Heart right ventricle (tissue), 16 donors: ENCODE measurements at places on chromosomes 5 and 9. TPM values are rescaled to one million over a fixed set of nuclear protein-coding genes. Genes with fewer than 3 reads are reported as not detected.

- no peaks in the 10 kb centered on the region for H3K4me1 ChIP-seq
- H3K4me3 ChIP-seq = no peak overlapping the region
Measured at GRCh38 chr5:102853680-102854079, 98.6 kb downstream of the PAM start.

GRCh38 chr9:99966716-99967115, 60.3 kb downstream of the STX17 start:
- H3K36me3 ChIP-seq = peaks cover 74% of the 10 kb centered on the region
- DNase-seq = no peak
- H3K27ac ChIP-seq = no peak overlapping the region
- H3K27me3 ChIP-seq = no peaks in the 10 kb centered on the region

- H3K27me3 ChIP-seq = no peaks in the 10 kb centered on the region
- no peak for DNase-seq
- H3K36me3 ChIP-seq = no peaks in the 10 kb centered on the region
- H3K4me3 ChIP-seq = no peak overlapping the region
- H3K4me1 ChIP-seq = peaks cover 6% of the 10 kb centered on the region
Measured at GRCh38 chr5:150579462-150580400, 60.7 kb upstream of the SYNPO start.

DNA sequence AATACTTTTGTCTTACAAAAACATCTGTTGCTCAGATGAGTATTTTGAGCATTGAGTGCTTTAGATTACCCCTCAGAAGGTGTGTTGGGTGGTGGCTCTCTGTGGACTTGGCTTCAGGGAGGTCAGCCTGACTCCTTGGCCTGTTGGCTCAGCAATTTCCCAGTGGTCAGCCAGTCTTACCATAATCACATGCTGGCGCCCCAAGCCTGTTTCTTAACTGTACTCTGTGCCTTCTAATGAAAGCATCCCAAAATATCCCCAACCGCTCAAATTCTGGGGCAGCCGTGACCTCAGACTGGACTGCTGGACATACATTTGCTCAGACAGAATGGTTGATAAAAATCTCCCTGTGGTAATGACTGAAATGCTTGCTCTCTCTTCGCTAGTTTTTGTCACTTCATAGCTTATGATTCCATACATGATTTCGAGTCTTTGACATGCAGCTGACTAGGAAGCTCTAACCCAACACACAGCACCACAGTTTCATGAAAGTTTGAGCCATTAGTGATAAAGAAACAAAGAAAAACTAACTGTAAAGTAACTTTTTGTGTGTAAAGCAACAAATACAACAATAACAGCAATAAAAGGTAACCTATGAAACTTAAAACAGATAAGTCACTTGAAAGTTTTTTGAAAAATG, 562.2 kb upstream of the MEF2C start:
- H3K27ac ChIP-seq = no peak overlapping the region
- no peaks in the 10 kb centered on the region for H3K36me3 ChIP-seq
- H3K4me1 ChIP-seq = no peaks in the 10 kb centered on the region
- H3K27me3 ChIP-seq = no peaks in the 10 kb centered on the region
- H3K4me3 ChIP-seq = no peak overlapping the region

- no peaks in the 10 kb centered on the region for H3K36me3 ChIP-seq
- no peak overlapping the region for H3K4me3 ChIP-seq
- H3K27me3 ChIP-seq = no peaks in the 10 kb centered on the region
- no peaks in the 10 kb centered on the region for H3K4me1 ChIP-seq
- DNase-seq = no peak
- H3K27ac ChIP-seq = no peak overlapping the region
Measured at GRCh38 chr9:103407260-103407659, 412.1 kb downstream of the CYLC2 start.

DNA sequence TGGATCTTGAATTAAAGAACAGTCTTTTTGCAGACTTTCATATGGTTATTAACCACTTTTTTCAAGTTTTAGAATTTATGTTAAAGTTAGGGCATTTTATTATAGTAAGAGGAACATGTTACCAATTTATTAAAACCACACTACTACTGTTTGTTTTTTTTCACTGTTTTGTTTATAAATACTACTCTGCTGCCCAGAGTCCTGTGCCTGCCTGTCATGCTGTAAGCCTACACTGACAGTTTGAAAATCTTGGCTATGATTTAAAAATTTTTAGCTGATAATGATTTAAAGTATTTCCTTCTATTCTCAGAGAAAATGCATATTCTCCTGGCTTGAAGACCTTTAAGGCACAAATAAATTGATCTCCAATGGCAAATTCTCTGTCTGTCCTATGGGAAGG, 128.7 kb downstream of the RPS23 start:
- no peak overlapping the region for H3K4me3 ChIP-seq
- H3K36me3 ChIP-seq = no peaks in the 10 kb centered on the region
- no peaks in the 10 kb centered on the region for H3K4me1 ChIP-seq
- no peaks in the 10 kb centered on the region for H3K27me3 ChIP-seq
- H3K27ac ChIP-seq = no peak overlapping the region
- no peak for DNase-seq

GRCh38 chr9:77783518-77783917, 135.4 kb upstream of the GNA14 start:
- no peak for DNase-seq
- no peaks in the 10 kb centered on the region for H3K4me1 ChIP-seq
- H3K4me3 ChIP-seq = no peak overlapping the region
- no peak overlapping the region for H3K27ac ChIP-seq
- no peaks in the 10 kb centered on the region for H3K27me3 ChIP-seq

DNA sequence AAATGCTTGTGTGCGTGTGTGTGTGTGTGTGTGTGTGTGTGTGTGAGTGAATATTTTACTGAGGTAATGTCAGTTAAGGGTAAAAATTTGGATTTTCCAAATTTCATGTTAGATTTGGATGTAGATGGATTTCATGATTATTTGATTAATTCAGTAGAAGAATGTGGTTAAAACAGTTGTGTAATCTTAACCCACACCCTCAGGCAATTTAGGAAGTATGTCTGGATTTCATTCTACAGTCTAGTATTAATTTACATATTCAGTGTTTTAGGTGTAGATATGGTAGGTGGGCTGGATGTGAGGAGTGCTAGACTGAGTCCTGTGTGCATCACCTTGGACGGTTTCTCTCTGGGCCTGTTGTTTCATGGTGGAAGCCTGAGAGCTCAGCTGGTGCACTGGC, 99.1 kb upstream of the CKMT2 start:
- no peaks in the 10 kb centered on the region for H3K4me1 ChIP-seq
- H3K4me3 ChIP-seq = no peak overlapping the region
- DNase-seq = no peak

GRCh38 chr5:146548781-146549449, 32.9 kb upstream of the GPR151 start:
- H3K27ac ChIP-seq = no peak overlapping the region
- H3K4me3 ChIP-seq = no peak overlapping the region
- DNase-seq = no peak
- no peaks in the 10 kb centered on the region for H3K36me3 ChIP-seq

GRCh38 chr5:176578391-176578808, 29.3 kb downstream of the CDHR2 start:
- no peak overlapping the region for H3K27ac ChIP-seq
- no peak overlapping the region for H3K4me3 ChIP-seq
- H3K4me1 ChIP-seq = no peaks in the 10 kb centered on the region
- no peaks in the 10 kb centered on the region for H3K36me3 ChIP-seq
- DNase-seq = no peak
- H3K27me3 ChIP-seq = no peaks in the 10 kb centered on the region

DNA sequence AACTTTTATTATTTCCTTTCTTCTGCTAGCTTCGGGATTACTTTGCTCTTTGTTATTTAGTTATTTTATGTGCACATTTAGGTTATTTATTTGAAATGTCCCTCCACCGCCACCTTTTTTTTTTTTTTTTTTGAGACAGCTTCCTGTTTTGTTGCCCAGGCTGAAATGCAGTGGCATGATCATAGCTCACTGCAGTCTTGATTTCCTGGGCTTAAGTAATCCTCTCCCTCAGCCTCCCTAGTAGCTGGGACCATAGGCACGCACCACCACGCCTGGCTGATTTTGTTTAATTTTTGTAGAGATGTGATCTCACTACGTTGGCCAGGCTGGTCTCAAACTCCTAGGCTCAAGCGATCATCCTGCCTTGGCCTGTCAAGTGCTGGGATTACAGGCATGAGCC, 38.5 kb downstream of the RIC1 start:
- H3K27me3 ChIP-seq = no peaks in the 10 kb centered on the region
- no peak overlapping the region for H3K27ac ChIP-seq
- H3K4me1 ChIP-seq = peaks cover 4% of the 10 kb centered on the region
- DNase-seq = no peak
- H3K4me3 ChIP-seq = no peak overlapping the region

- no peak overlapping the region for H3K27ac ChIP-seq
- H3K36me3 ChIP-seq = no peaks in the 10 kb centered on the region
- no peaks in the 10 kb centered on the region for H3K27me3 ChIP-seq
- no peak for DNase-seq
- no peaks in the 10 kb centered on the region for H3K4me1 ChIP-seq
Measured at GRCh38 chr5:115033861-115034260, 135.8 kb downstream of the TRIM36 start.

- H3K36me3 ChIP-seq = no peaks in the 10 kb centered on the region
- no peak for DNase-seq
- no peaks in the 10 kb centered on the region for H3K27me3 ChIP-seq
- H3K4me1 ChIP-seq = peaks cover 11% of the 10 kb centered on the region
- H3K4me3 ChIP-seq = no peak overlapping the region
Measured at GRCh38 chr5:65072850-65073249, 304.1 kb downstream of the CWC27 start.

GRCh38 chr5:172044631-172045314, 38.3 kb upstream of the FBXW11 start:
- no peaks in the 10 kb centered on the region for H3K4me1 ChIP-seq
- no peak for DNase-seq
- H3K27ac ChIP-seq = peak overlapping the region; percentile 15
- no peak overlapping the region for H3K4me3 ChIP-seq
- H3K27me3 ChIP-seq = no peaks in the 10 kb centered on the region

DNA sequence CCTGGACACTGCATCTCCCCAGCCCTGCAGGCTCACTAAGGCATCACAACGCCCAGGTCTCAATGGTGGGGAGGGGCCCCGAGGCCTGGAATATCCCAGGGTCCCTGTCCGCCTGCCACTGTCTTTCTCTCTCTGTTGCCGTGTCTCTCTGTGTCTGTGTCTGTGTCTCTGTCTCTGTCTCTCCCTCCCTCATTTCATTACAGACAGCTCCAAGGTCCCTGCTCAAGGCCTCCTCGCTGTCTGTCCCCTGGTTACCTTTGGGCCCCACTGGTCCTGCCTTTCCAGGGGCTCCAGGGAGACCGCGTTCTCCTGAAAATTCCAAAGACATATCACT, 3.2 kb downstream of the FCN1 start:
- peak overlapping the region; percentile 49 for H3K4me3 ChIP-seq
- no peak for DNase-seq
- H3K36me3 ChIP-seq = peaks cover 14% of the 10 kb centered on the region
- H3K27ac ChIP-seq = no peak overlapping the region
- H3K27me3 ChIP-seq = peaks cover 14% of the 10 kb centered on the region

GRCh38 chr9:75604661-75605060, 285.8 kb upstream of the PCSK5 start:
- H3K27ac ChIP-seq = no peak overlapping the region
- H3K27me3 ChIP-seq = no peaks in the 10 kb centered on the region
- H3K36me3 ChIP-seq = no peaks in the 10 kb centered on the region
- no peaks in the 10 kb centered on the region for H3K4me1 ChIP-seq
- no peak overlapping the region for H3K4me3 ChIP-seq

- peaks cover 46% of the 10 kb centered on the region for H3K27me3 ChIP-seq
- no peaks in the 10 kb centered on the region for H3K4me1 ChIP-seq
- H3K27ac ChIP-seq = no peak overlapping the region
- no peaks in the 10 kb centered on the region for H3K36me3 ChIP-seq
- no peak overlapping the region for H3K4me3 ChIP-seq
Measured at GRCh38 chr5:171342362-171343111, 33.5 kb downstream of the TLX3 start.

DNA sequence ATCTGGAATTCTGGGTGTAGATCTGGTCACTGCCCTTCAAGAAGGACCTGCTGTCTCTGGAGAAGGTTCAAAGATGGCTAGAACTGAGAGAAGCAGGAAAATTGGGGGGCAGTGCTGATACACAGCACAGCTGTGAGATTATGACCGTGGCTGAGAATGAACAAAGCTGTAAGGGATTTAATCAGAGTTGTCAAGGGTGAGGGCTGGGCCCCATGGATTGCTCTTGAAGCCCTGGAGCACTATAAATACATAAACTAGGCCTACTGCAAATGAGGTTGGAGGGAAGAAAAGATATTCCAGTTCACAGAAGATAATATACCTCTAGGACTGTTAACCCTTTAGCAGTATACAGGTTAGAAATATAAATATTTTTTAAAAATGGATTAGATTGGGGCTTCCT, 86.3 kb upstream of the KLF9 start:
- DNase-seq = no peak
- no peak overlapping the region for H3K4me3 ChIP-seq
- no peaks in the 10 kb centered on the region for H3K36me3 ChIP-seq
- H3K4me1 ChIP-seq = peaks cover 29% of the 10 kb centered on the region
- H3K27me3 ChIP-seq = no peaks in the 10 kb centered on the region

- H3K4me1 ChIP-seq = peaks cover 7% of the 10 kb centered on the region
- no peak overlapping the region for H3K27ac ChIP-seq
- H3K27me3 ChIP-seq = no peaks in the 10 kb centered on the region
- no peak overlapping the region for H3K4me3 ChIP-seq
Measured at GRCh38 chr9:137744632-137745183, 125.9 kb downstream of the EHMT1 start.

DNA sequence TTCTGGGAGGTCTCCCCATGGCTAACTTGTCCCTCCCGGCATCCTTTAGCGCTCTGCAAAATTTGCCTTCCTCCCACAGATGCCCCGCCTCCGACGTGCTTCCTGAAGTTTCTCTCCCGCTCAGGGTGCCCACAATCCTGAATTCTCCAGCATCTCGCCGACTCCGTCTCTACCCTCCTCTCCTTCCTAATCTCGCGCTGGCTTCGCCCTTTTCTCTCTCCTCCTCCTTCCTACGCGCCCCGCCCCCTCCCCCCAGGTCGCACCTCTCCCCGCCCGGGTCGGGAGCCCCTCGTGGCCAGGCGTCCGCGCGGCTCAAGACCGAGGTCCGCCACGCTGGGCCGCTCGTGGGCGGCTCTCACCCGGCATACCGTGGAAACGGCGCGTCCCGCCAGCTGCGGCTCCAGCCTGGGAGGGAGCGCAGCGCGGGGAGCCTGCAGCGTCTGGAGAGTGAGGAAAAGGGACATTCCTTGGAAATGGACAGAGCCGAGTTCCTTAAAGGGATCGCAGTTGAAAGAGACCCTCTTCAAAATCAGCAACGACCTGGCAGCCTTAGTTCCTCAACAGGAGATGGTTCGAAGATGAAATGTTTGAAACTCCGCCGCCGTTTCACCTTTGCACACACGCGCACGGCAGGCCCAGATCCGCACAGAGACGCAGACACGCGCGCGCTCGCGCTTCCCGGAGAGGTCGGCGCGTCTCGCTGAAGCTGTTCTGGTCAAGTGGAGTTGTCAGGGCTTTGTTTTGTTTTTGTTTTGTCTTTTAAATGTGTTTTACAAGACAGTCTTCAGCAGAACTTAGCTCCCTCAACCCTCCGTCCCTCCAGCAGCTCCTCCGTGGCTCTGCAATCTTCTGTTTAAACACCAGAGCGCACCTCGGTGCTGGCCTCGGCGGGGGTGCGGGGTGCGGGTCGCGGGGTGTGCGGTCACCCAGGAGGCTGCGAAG, 5.0 kb upstream of the IRX2 start:
- no peaks in the 10 kb centered on the region for H3K36me3 ChIP-seq
- peaks cover 100% of the 10 kb centered on the region for H3K27me3 ChIP-seq
- peak overlapping the region; percentile 46 for H3K4me3 ChIP-seq
- peak overlapping the region; percentile 26 for H3K27ac ChIP-seq
- H3K4me1 ChIP-seq = peaks cover 6% of the 10 kb centered on the region

ADRA1B gene
- total RNA-seq = 1.7 TPM

GGTA1 gene
- 9.6 TPM for total RNA-seq

SIT1 gene
- 3.6 TPM for total RNA-seq

IFNK gene
- not detected for total RNA-seq

BNIP1 gene
- total RNA-seq = 10.6 TPM

KCNV2 gene
- total RNA-seq = not detected

STK32A gene
- total RNA-seq = 2.1 TPM

TAF1L gene
- not detected for total RNA-seq

MACIR gene
- total RNA-seq = 3.8 TPM

RNF180 gene
- total RNA-seq = 14.5 TPM

PCDHGB2 gene
- 15.2 TPM for total RNA-seq

CCDC152 gene
- total RNA-seq = 1.7 TPM
